ENCODE measurements at places on chromosomes 3 and 15.

DNA sequence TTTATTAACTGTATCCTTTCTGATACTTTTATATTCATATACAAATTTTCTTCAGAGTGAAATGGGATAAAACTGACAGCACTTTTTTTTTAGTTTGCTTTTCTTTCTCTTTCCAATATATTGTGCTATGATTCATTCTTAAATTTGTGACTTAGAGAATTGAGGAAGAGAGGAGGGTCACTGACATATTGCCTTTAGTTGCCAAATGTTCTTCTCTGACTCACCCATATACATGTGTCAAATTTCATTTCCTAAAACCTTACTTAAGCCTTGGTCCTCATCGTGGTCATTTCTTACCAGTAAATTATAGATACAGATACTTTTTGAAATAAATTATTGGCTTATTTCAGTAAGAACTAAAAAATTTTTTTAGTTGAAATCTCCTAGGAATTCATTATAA, 53.9 kb downstream of the CLASP2 start:
- DNase-seq, result no peak

GRCh38 chr3:87461036-87461435, 184.7 kb upstream of the POU1F1 start:
- DNase-seq, result no peak

DNA sequence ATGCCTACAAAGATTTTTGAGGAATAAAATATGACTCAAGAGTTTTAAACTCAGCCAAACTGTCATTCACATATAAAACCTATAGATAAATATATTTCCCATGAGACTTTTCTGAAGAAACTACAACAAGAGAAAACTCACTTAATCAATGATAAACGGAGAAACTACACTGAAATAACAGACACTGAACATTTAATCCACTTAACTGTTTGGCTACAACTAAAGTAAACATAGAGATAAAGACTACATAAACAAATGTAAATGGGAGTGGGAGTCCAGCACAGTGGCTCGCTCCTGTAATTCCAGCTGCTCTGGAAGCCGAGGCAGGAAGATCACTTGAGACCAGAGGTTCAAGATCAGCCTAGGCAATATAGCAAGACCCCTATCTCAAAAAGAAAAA, 79.2 kb downstream of the MEX3B start:
- DNase-seq, result no peak

DNA sequence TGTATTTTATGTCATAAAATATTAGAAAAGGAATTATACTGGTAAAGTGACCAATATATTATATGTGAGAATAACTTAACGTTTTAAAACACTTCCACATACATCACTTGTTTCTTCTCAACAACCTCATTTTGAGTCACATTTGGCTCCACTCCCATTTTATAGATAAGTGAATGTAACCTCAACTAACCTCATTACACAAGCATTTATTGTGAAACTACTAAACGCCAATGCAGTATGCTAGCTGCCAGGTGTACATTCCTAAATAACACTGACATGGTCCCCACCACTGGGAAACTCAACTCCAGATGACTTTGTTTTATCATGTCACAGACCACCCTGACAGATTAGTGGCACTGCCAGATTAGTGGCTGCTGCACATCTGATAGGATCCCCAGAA, 249.7 kb upstream of the CNTN4 start:
- DNase-seq, result no peak

- no peak for DNase-seq
Measured at GRCh38 chr3:8653800-8654408, 9.3 kb upstream of the SSUH2 start.

GRCh38 chr15:61084472-61084871, 144.6 kb downstream of the RORA start:
- DNase-seq, result no peak

DNA sequence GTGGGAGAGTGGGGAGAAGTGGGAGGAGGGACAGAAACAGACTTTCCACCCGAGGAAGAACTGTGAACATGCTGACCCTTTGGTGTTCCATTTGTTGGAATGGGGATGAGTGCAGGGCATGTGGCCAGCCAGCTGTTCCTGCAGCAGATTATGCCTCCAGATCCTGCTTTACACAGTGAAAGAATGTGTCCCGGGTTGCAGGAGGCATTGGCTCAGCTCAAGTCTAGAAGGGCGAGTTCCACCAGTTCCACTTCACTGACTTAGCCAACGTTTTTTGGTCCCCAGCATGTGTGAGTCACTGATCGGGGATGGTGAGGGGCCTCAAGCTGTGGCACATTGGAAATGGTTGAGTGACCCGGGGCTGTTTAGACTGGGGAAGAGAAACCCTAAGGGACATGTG, 307.0 kb upstream of the ROPN1 start:
- no peak for DNase-seq

GRCh38 chr3:160486459-160486869, 36.9 kb upstream of the TRIM59 start:
- DNase-seq, result peak; percentile 56

DNA sequence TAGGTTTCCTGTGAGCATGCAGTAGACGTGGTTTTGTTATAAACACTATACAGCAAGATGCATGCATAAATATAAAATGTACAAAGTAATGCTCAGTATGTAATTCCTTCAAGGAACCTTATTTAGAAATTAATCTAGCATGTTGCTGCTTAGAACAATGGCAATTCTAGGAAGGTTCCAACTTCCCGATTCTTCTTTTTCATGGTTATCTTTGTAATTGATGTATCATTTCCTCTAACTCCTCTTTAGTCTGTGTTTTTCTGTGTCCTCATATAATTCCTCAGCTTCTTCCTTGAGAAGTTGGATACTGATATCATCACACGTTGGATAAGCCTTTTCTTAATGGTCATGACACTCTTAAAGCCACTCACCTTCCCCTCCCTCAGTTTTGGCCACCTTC, 3.5 kb downstream of the TSEN2 start:
- DNase-seq, result no peak

Measured in NCI-H1694 treated with DMSO at 0.1 percent for 48 hours (cell line).